Liver (tissue), 10 donors: ENCODE measurements at places on chromosomes 16 and 17. TPM values are rescaled to one million over a fixed set of nuclear protein-coding genes. Genes with fewer than 3 reads are reported as not detected.

- no peak for DNase-seq
Observed at GRCh38 chr16:29710227-29711219, 31.5 kb downstream of the QPRT start.

Gene PLLP
- total RNA-seq, result 1.4 TPM

- no peak for DNase-seq
Observed at GRCh38 chr17:17466511-17466910, 10.3 kb upstream of the MED9 start.

- no peak for DNase-seq
Observed at GRCh38 chr17:35809855-35810461, 674 bp downstream of the TAF15 start.

DNA sequence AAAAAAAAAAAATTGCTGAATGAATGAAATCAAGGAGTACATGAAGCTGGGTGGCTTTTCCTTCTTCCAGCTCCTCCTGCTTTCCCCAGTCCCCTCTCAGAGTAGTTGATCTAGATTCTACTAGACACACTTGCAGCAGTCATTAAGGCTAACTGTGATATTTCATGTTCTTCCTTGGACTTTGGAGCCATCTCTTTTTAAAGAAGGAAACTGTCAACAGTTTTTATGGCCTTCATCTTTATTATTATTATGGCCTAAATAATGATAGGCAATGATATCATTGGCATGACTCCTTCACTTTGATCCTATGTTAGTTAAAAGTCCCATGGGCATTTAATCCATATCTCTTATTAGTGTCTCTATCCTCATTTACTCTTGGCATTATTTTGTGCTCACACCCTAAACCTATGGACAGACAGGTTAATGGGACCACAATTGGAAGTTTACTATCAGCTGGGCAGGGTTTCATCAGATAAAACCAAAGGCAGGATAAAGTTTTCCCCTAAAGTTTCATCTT lies 9.7 kb downstream of the C17orf78 start:
- DNase-seq, result no peak

DNA sequence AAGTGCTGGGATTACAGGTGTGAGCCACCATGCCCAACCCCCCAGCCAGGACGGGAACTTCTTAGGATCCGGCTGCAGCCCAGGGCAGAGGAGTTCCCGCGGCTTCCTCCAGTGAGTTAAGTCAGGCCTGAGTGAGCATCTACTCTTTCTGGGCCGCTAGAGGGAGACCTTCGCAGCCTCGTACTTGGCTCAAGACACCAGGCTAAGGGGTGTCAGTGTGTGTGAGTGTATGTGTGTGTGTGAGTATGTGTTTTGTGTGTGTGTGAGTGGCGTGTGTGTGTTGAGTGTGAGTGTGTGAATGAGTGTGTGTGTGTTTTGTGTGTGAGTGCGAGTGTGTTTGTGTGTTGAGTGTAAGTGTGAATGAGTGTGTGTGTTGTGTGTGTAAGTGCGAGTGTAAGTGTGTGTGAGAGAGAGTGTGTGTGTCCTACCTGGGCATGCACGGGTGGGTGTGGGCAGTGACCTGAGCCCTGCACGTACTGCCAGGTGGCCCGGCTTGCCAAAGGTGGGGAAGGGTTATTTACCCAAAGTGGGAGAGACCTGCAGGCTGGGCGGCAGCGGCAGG lies 58.5 kb downstream of the TMEM235 start:
- peak; percentile 61 for DNase-seq

Gene TAC4
- not detected for total RNA-seq

GRCh38 chr16:10599626-10600025 lies 19.2 kb upstream of the EMP2 start:
- DNase-seq, result no peak

Gene ZNF385C
- total RNA-seq, result not detected

DNA sequence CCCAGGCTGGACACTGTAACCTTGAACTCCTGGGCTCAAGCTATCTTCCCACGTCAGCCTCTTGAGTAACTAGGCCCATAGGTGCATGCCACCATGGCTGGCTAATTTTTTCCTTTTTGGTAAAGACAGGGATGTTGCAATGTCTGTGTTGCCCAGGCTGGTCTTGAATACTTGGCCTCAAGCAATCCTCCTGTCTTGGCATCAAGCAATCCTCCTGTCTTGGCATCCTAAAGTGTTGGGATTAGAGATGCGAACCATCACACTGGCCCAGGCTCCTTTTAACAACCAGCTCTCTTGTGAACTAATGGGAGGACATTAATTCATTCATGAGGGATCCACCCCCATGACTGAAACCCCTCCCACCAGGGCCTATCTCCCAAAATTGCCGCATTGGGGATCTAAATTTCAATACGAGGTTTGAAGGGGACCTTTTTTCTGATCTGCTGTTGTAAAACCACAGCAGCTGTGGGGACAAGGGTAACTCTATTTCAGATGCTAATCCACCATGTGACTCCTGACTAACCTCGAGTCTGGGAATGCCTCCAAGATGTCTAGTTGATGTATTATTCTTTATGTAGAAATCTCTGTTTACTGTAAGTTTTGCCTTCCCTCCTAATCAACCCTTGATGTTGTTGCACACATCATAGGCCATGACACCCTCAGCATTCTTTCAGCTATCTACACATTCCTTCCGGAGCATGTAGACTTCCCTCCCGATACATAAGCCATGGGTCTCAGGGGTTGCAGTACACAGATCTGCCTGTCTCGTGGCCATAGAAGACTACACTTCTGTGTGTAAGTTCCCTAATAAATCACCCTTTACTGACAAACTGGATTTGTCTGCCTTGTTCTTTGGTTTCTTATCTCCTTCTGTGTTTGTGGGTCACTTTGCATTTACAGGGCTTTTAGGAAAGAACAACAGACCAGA lies 37.6 kb downstream of the RNF112 start:
- no peak for DNase-seq

DNA sequence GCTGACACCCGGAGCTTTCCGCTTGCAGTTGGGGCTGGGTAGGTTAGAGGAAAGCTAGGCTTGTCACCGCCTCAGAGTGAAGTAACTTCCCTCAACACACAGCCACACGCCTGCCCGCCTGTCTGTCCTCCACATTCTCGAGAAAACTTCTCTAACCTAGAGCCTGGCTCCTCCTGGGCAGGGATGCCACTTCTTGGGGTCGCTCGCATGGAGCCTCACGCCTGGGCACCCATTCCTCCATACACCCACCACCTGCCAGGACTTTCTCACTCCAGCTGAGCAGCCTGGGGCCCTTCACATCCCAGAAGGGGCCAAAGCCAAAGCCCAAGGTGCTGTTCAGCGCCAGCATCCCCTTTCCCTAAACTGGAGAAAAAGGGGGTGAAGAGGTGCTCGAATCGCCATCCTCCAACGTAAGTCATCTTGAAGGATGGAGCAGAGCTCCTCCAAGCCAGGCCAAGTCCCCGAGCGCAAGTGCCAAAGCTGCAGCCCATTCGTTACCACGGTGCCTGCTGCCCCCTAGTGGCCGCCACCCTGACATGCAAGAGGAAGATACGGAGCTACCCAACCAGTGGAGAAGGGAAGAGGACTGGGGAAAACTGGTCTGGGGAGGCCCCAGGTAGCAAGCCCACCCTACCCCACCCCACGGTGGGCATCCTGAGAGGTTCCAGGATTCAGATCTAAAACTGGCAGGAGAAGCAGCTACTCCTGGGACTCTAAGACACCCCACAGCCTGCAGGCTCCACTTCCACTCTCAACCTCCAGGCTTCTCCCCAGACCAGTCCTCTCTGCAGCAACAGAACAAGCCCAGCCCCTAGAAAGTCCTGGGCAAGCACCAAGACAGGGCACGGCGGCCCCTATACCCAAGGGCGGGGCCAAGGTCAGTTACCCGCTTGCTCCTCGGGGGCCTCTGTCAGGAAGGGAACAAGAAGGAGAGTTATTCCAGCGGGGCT lies 63.1 kb downstream of the MYO18A start:
- DNase-seq, result peak; percentile 81

DNA sequence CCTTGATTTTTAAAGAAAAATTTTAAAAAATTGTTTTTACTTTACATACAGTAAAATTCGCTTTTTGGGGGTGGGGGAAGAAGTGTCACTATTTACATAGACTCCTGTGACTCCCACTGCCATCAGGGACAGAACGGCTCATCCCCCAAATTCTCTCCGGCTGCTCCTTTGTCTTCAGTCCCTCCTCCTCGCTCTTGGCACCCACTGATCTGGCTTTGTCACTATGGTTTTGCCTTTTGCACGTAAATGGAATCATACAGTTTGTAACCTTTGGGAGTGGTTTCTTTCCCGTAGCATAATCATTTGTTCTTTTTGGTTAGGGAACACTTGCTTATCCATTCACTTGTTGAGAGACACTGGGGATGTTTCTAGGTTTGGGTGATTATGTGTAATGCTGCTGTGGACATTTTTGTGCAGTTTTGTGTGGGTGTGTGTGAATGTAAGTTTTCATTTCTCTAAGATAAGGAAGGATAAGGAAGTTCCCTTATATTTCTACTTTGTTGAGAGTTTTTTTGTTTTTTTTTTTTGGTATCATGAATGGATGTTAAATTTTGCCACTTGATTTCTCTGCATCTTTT lies 27.4 kb downstream of the RAB11FIP4 start:
- DNase-seq, result no peak

DNA sequence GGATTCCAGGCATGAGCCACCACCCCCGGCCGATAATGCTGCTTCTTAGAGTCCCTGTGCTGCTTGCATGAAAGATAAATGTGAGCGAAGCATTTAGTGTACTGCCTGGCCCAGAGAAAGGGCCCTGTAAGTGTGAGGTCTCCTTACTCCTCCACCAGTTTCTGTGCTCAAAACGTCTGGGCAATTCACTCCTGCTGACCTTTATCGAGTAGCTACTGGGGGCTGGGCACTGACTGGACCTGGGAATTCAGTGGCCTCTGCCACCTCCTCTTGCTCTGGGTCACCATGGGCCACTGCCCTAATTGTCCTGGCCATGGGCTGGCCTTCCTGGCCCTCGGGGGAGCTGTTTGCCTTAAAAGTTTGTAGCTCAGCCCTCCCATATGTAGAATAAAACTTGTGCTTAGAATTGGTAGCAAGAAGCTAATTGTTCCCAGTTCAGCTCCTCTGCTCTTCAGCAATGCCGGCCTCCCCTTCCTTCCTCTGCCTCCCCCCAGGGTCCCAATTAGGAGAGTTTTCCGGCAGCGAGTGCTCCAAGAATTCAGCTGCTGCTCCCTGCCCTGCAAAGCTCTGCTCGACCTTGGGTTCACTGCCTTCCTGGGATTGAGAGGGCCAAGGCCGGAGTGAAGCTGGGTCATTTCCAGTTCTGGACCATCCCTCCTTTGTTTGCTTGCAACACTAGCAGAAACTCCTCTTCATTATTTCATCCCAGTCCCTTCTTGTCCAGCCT lies 98.9 kb upstream of the CDC42EP4 start:
- no peak for DNase-seq

Gene PYY
- total RNA-seq, result not detected

Gene TBC1D28
- total RNA-seq, result not detected

Gene PRSS53
- 14.5 TPM for total RNA-seq

Gene NECAB2
- total RNA-seq, result 2.7 TPM

DNA sequence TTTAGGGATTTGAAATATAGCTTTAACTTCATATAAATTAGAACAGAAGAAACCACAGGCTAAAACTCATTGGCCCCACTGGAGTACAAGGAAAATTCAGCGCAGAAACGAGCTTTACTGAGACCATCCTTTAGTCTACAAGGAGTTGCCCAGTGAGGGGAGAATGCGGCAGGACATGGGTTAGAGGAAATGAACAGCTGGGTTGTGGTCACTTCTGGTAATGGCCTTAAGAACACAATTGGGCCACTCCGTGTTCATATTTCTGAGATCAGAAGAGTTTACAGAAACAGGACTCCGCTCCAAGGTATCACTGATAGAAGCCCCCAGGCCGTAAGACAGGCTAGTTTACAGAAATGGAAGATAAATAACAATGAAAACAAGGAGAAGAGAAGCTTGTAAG lies 188.3 kb downstream of the ZFHX3 start:
- no peak for DNase-seq

Gene TNP2
- not detected for total RNA-seq

Gene UMOD
- not detected for total RNA-seq

DNA sequence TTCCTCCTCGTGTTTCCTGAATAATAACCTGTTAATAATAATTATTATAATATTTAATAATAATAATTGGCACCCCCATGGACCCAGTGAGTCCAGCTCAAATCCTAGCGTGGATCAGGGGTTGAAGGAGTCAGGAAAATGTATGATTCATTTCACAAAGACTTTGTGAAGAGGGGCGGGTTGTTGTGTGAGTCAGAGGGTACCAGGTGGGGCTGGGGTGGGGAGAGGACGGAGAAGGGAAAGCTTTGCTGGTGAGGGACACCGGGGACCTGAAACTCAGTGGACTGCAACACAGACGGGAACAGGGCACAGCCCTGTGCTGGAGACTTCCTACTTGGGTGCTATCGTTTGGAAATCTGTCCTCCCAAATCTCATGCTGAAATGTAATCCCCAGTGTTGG lies 3.1 kb upstream of the ADORA2B start:
- no peak for DNase-seq

DNA sequence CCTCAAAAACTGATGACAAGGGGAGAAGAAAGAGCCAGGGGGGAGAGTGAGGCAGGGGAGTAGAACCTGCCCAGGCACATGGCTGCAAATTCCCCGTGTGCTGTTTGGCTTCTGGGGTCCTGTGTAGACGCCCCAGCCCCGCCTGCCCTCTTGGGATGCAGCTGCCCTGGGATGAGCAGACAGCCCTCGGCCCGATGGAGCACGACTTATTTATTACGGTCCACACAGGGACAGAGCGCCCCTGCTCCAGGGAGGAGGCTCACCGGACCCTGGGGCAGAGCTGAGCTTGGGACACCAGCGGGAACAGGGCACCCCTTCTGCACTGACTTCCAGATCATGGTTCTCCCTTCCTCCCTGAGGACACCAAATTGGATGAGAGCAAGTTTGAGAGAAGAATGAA lies 9.1 kb downstream of the LDHD start:
- no peak for DNase-seq

GRCh38 chr16:20905576-20905975 lies 5.0 kb downstream of the LYRM1 start:
- DNase-seq, result no peak

GRCh38 chr17:51359055-51359454 lies 98.7 kb downstream of the UTP18 start:
- DNase-seq, result no peak

DNA sequence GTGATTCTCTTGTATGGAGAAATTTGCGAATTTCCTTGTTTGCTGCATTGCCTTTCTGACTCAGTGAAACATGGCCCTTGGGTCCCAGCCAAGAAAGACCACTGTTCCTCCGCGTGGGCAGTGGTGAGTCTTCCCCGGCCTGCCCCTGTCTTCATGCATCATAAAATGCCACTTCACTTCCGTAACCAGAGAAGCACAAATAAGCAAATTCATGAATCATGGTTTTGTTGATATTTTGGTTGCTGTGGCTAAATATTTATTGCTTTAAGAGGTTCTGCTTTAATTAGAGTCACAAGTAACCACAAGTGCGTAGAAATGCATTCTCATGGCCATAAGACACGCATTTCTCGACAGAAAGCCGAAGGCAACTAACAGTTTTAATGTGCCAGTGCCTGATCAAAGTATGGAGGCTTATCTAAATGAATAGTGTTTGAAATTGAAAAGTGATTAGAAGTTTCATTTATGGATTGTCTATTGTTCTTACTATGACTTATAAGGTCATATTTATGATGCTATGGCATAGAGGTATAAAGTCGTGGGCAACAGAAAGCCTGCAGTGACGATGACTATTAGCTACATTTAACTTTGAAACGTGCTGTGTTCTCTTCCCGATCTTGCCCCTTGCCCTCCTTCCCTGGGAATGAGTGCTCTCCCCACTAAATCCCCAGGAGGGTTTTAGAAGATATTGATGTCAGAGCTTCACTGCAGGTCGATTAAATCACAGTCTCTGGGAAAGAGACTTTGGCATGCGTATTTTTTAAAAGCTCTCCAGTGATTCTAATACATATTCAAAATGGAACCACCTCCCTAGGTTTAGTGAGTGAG lies 76.0 kb downstream of the WIPI1 start:
- DNase-seq, result no peak

GRCh38 chr16:65312795-65313194 lies 190.9 kb upstream of the CDH11 start:
- no peak for DNase-seq

Gene DYNLRB2
- total RNA-seq, result not detected

Gene NACA2
- total RNA-seq, result not detected
